ENCODE measurements at places on chromosomes 16 and 17. TPM values are rescaled to one million over a fixed set of nuclear protein-coding genes. Genes with fewer than 3 reads are reported as not detected.

GRCh38 chr16:73054125-73054484 lies 6.2 kb upstream of the ZFHX3 start:
- DNase-seq, result peak; percentile 78

DNA sequence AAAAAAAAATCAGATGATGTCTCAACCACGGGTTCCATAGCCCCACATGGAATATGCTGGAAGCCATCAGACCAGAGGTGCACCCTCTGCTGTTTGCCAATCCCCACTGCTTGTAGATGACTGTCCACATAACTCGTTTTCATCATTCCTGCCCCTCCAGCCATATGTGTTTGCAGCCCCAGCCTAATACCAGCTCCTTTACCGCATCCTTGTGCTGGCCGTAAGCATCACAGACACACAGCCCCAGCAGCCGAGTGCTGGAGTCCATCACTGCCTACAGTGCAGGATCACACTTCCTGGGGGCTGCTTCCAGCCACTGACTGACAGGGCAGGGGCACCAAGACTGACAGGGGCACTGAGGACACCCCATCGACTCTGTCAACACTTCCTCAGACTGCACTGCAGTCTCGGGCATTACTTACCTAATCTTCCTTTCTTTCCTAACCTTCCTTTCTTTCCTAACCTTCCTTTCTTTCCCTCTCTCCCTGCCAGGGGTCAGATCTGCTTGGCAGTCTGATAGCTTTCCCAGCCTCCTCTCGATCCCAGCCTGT lies 5.0 kb downstream of the RCVRN start:
- peak; percentile 33 for DNase-seq

DNA sequence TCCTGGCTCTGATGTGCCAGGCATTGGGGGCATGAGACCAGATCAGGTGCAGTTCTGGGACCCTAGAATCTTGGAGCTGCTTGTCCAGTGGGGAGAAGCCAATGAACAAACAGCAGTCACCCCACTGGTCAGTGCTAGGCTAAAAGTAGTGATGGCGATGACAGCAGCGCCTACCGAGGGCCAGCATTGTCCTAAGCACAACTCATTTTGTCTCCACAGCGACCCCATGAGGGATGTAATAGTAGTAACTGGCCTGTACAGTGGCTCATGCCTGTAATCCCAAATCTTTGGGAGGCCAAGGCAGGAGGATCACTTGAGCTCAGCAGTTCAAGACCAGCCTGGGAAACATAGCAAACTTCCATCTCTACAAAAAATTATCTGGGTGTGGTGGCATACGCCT lies 6.2 kb downstream of the SMCR8 start:
- DNase-seq, result no peak

DNA sequence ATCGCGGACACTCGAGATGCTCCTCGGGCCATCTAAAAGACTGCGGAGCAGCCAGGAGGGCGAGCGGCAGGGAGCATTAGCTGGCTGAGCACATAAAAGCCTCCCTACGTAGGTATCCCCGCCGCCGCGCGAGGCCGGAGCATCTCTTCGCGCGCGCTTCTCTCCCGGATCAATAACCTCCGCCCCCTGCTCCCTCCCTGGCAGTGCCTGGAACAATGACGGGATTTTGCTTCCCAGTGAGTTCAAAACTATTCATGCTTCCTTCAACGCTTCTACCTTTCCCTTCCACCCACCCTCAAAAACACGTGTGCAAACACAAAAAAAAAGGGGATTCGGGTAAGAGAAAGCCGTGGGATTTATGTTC lies 984 bp downstream of the CENPV start:
- peak; percentile 70 for DNase-seq

EMC8 gene
- 14.8 TPM for total RNA-seq

KRTAP4-5 gene
- total RNA-seq, result not detected

SLC2A4 gene
- 1.2 TPM for total RNA-seq

EPN3 gene
- 1.3 TPM for total RNA-seq

GRCh38 chr17:10724546-10725195 lies 5.2 kb downstream of the TMEM220 start:
- DNase-seq, result no peak

SDR42E2 gene
- 0.64 TPM for total RNA-seq

FAM171A2 gene
- total RNA-seq, result 1.1 TPM

KRTAP9-4 gene
- not detected for total RNA-seq

- no peak for DNase-seq
These were observed 1.2 kb downstream of the MAF start for GRCh38 chr16:79599256-79599836.

- no peak for DNase-seq
These were observed 10.2 kb downstream of the NEUROD2 start for GRCh38 chr17:39597372-39598046.

DNA sequence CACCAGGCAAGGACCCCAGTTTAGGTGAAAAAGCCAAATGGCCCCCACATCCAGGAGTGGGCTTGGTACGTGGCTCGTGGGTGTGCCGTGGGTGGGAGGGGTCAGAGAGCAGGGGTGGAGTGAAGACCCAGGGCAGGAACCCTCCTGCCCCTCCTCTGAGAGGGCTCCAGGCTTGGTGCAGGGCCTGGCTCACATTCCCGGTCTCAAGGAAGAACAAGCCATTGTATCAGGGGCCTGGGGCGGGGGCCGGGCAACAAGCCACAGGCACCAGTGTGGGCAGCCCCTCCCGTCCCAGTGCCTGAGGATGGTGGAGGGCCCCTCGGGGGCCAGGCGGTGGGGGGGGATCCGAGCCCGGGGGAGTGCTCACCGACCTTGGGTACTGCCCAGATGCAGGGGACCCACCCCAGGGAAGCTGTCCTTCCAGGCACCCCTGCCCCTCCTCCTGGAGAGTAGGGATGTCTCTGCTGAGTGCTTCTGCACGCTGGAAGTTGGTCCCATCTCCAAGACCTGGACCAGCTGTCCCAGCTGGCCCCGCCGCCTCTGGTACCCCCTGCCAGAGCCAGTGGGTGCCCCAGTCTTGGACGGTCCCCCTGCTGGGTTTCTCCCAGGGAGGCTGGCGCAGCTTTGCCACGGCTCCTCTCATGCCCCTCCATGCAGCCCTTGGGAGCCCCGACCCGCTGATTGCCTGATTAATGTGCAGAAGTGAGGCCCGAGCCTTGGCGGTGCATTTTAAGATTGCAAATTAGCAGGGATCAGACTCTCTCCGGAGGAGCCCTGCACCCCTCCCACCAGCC lies 83.7 kb downstream of the RTN4RL1 start:
- no peak for DNase-seq

DNA sequence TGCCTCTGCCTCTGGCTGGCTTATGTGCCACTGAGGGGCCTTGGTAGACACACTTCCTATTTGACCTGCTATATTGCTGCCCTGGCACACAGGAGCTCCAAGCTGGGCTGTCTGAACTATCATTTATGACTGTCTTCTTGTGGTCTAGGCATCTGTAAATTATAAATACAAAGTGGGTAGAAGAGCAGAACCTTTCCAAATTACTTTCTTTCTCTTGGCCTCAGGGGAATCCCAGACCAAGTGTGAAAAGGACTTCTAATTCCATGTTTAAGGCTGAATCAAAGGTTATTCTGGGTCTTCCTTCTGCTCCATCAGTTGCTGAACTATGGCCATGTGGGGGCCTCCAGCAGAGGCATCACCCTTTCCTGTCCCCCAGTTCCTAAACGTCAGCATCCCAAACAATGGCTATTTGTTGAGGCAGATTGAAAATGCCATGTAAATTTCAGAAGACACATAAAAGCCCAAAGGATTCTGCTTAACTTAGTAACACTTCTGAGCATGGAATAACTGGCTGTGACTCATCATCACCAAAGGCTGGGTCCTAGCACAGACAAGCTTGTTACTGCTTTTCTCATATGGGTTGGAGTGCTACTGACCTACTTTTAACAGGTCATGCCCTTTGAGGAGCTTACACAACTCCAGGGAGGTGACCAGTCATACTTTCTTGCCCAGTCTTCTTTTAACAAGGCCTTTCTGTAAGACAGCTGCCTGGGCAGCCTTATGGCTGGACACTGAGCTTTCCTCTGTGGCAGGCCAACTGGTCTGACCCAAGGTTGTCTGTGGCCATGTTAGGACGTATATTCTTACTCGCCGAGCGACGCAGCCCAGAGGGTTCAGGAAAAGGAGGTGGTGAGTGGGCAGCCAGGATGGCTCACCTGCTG lies 154.8 kb downstream of the VPS53 start:
- no peak for DNase-seq

Data from lung (tissue), 17 donors.